ENCODE measurements at places on chromosomes 7 and 10.

- DNase-seq = no peak
These were observed 3.5 kb upstream of the ADIRF start for GRCh38 chr10:86964847-86965190.

DNA sequence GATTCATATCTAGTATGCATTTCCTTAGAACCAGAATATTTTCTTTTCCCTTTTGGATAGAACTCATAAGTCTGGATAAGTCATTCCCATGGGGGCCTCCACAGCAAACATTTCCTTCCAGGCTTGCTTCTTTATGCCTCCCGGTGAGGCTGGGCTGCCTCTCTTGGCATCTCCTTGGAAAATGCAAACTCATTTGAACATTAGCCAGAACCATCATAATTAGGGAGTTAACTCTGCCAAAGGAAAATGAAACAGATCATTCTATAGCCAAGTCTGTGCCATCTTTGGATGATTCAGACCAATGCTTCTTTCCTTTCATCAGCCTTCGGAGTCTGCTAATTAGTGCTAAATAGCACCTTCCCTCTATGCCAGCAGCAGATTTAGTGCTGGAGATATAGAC, 81.1 kb downstream of the PLPP4 start:
- no peak for DNase-seq

- DNase-seq = peak; percentile 38
These were observed 140.7 kb upstream of the CALCR start for GRCh38 chr7:93715234-93715633.

- DNase-seq = peak; percentile 70
These were observed 166.6 kb downstream of the ARHGAP21 start for GRCh38 chr10:24556750-24557742.

- DNase-seq = no peak
These were observed 58.7 kb downstream of the INPP5F start for GRCh38 chr10:119784340-119785067.

DNA sequence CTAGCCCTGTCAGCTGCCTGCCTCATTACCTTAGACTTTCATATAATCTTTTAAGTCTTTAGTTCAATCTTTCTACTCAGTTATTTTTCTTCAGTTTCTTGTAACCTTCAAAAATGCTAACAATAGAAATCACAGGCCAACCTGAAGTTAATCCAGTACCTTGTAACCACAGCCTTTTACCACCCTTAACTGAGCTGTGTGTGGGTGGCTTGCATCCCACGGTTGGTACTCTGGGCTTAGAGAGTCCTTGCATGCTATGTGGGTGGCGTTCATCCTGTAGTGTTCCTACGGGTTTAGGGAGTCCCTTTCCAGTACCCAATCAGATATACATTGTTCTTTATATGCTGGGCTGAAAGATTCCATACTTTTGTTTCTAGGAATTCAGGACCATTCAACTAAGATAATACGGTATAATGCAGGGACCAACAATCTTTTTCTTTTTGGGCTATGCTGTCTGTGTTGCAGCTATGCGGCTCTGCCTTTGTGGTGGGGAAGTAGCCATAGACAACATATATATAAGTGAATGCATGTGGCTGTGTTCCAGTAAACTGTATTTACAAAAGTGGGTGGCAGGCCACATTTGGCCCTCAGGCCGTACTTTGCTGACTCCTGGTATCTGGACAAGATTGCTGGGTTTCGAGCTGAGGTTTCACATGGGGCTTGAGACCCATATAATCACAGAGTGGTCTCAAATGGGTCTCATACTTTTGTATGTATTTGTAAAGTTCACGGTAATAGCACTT, 280.8 kb upstream of the LRGUK start:
- DNase-seq = no peak

DNA sequence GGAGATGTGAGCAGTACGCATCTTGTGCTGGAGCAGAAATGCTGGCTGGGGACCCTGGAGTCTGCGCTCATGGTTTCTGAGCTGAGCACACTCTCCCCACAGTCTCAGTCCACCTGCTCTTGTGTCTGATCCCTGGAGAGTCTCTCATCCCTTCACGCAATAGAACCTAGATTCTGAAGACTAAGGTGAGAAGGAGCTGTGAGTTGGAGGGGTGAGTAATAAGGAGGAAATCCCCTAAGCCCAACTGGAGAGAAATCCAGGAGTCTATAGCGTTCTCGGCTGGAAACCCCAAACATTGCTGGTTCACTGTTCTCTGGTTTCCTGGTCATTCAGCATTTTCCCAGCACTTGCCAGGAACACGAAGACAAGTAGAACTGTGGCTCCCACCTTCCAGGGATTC, 68.3 kb upstream of the SMNDC1 start:
- no peak for DNase-seq

GRCh38 chr7:19009936-19010280, 107.5 kb downstream of the TWIST1 start:
- DNase-seq = no peak

- DNase-seq = no peak
These were observed 163.6 kb downstream of the GNAI1 start for GRCh38 chr7:80298201-80298600.

DNA sequence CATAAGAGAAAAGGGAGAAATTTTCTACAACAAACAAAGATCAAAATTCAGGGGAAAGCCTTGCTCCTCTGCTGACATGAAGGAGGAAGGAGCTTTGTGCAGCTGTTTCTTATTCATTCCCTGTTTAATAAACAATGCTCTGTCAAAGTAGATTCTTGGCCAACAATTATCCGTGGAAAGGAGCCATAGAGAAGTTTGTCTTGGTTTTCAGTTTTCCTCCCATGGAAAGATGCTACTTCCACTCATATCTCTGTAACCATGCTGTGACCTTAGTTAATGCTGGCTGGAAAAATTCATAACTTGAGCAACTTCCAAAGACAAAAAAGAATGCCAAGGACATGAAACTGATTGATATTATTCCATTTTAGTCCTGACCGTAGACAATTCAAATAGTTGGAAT, 8.1 kb downstream of the DDC start:
- no peak for DNase-seq

DNA sequence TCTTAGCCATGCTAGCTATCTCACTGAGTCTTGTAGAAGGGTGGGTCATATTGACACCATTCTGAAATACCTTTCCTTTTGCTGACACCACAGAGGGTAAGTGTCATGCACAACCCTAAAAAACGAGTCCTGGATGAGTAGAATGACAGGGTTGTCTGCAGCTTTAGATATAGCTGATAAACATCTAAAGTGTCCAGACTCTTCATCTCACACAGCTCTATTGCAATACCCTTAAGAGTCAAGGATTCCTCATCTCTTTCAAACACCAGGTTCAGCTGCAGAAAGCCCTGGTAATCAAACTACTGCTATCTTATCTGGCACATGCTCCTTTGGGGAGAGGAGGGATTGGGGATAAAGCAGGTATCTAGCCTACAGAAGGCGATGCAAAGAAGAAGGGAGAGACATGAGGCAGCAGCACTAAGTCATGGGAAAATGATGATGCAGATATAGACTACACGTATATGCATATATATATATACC, 127.0 kb downstream of the ANK3 start:
- no peak for DNase-seq

DNA sequence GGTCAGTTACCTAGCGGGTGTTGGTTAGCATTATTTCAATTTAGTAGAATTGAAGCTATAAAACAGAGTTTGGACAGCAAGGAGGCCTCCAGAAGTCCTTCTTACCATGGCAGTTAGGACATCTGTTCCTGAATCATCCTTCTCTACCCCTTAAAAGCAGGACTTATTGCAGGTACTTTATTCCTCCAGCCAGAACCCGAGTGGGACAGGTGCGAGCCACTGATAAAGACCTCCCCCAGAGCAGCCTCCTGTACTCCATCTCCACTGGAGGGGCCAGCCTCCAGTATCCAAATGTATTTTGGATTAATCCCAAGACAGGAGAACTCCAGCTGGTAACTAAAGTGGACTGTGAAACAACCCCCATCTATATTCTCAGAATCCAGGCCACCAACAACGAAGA, 54.6 kb downstream of the CDHR3 start:
- DNase-seq = no peak

GRCh38 chr10:24894309-24894708, 58.1 kb downstream of the PRTFDC1 start:
- DNase-seq = no peak
